NCI-H774 (cell line): ENCODE measurements at places on chromosomes 2 and 18.

DNA sequence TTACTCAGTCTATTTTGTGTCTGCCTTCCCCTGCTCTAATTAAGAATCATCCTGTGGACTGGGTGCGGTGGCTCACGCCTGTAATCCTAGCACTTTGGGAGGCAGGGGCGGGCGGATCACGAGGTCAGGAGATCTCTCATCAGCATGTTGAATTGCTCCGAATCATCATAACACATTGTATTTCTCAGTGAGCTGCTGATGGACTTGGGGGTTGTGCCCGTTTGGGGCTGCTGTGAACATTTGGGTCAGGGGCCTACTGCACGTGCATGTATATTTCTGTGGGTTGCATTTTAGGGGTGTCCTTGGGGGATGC, 84.4 kb downstream of the ARHGEF4 start:
- no peak for DNase-seq

- DNase-seq, result no peak
Measured at GRCh38 chr18:4284528-4284927, 170.6 kb downstream of the DLGAP1 start.

GRCh38 chr2:236175548-236176150, 7.5 kb upstream of the GBX2 start:
- no peak for DNase-seq

GRCh38 chr2:58358026-58358425, 116.9 kb upstream of the FANCL start:
- DNase-seq, result no peak

DNA sequence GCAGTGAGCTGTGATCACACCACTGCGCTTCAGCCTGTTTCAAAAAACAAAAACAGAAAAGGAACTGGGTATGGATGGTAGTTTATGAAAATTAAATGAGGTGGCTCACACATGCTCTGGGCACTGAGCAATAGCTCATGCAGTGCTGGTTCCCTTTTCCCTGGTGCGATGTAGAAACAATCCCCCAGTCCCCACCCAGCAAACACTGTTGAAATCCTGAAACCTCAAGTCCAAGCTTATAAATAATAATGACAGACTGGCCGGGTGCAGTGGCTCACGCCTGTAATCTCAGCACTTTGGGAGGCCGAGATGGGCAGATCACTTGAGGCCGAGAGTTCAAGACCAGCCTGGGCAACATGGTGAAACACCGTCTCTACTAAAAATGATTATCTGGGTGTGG, 55.4 kb upstream of the SMAD2 start:
- DNase-seq, result no peak

DNA sequence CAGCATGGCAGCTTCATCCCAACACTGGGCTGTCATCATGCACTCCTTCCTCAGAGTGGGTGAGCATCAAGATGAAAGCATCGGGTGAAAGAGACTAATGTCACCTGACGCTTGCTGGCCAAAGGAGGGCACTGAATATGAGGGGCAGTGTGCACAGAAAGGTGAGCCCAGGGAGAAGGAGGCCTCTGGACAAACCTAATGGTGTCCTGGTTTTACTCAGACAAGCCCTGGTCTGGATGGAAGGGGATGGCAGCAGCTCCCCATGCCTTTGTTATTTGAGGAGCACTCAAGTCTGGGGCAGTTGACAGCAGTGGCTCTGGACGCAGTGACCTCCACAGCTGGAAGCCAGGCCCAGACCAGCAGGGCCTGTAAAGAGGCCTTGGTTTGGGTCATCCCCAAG, 209.7 kb downstream of the SMAD2 start:
- no peak for DNase-seq

GRCh38 chr2:101622210-101623030, 75.1 kb upstream of the MAP4K4 start:
- DNase-seq, result no peak

DNA sequence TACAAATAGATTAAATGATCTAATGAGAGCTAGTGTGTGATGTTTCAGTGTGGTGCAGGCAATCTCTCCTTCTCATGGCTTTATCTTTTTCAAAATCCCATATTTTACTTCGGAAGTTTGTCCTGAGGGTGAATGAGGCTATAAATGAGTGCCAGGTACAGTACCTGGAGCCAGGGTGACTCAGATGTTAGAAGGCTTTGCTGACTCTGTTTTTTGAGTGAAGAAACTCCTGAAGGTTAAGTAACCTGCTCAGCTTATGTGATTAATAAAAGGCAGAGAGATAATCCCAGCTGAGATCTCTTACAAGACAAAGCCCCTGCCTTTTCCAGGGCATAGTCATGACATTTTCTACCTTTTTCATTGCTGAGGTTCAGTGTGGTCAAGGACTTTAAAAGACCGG, 52.6 kb downstream of the MGAT5 start:
- no peak for DNase-seq
